ENCODE measurements at places on chromosomes 12 and 14.

DNA sequence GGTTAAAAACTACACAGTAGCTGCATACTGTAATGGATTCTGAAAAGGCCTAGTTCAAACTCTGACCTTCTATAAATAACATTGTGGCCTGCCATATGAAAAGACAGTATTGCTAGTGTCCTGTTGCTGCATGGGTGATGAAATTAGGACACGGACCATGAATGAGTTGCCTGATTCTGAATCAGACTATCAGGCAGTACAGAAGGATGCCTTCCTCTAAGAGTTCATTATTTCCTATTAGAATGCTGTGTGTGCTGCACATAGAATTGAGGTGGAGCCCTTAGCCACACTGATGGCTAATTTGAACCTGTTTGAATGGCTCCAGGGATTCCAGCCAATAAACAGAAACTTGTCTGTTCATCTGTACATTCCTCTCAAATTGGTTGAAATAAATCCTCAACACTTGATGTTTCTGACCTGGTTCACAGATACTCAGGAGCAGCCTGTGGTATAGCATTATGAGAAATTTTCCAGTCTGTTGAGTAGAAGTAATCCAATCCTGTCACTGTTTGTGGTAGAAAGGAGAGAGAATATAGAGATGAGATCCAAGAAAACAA lies 483.2 kb downstream of the APAF1 start:
- DNase-seq = no peak

DNA sequence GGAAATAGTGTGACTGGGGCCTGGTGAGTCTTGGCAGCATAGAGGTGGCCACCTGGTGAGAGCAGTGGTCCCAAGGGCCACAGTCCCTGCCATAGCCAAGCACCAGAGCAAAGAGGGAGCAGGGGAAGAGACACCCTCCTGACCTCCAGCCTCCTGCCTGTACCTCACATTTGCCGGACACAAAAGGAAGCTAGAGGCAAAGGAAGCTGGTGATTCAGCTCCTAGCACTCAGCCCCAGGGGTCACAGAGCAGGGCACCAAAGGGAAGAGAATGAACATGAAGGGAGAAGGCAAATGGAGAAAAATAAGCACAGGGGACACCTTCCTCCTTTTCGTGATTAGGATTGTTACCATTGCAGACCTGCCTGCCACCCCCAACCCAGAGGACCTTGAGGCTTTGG lies 216.8 kb downstream of the ZFP36L1 start:
- DNase-seq = no peak

GRCh38 chr12:95851606-95852005 lies 7.1 kb upstream of the SNRPF start:
- peak; percentile 45 for DNase-seq

DNA sequence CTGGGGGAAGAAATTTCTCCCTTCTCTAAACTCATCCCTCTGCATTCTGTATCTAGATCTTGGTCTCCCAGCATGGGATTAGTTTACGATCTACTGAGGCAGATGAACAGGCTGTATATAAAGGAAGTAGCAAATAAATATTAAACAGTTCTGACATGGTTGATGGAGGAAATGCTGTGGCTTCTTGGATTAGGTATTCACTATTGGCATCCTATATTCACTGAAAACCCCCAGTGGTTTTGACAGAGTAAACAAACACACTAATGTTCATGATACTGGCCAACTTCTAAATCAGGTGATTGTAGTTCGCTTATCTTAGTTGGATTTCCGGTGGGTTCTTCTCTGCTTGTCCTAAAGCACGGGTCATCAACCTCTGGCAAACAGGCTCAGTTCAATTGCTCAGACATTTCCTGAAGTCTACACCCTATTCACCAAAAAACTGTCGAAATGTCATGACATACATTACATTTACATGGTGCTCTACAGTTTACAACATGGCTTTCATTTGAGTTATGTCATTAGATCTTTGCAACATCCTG lies 433.9 kb downstream of the EGLN3 start:
- no peak for DNase-seq
